ENCODE measurements at places on chromosomes 4 and X. TPM values are rescaled to one million over a fixed set of nuclear protein-coding genes. Genes with fewer than 3 reads are reported as not detected.

GRCh38 chr4:165621983-165622382, 243.2 kb downstream of the CPE start:
- DNase-seq: no peak
- H3K27ac ChIP-seq: no peak overlapping the region
- no peaks in the 10 kb centered on the region for H3K36me3 ChIP-seq
- no peaks in the 10 kb centered on the region for H3K4me1 ChIP-seq
- H3K4me3 ChIP-seq: no peak overlapping the region
- no peaks in the 10 kb centered on the region for H3K27me3 ChIP-seq

DNA sequence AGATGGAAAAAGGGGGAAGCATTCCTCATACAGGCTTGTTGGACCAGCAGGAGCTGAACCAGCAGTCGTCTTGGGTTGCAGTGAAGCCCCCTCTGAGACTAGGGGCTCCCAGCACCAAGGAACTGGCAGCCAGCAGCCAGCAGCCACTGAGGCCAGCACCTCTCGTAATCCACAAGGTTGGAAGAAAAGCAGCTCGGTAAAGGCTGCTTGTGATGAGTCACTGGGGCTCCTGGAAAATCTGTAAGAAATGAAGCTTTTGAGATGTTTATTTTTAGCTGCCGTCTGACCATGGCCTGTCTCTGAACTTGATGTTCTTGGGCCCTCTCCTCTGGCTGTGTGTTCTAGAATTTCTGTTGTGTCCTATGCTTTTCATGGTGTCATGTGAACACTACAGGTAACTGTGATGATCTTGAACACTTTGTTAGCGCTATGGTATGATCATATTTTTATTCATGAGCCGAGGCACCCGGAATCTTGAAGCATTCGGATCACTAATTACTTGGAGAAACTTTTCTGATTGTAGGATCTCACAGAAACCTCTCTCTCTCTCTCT, 18.6 kb downstream of the CLCN4 start:
- H3K27ac ChIP-seq: peak overlapping the region; percentile 16
- no peaks in the 10 kb centered on the region for H3K36me3 ChIP-seq
- H3K27me3 ChIP-seq: no peaks in the 10 kb centered on the region
- H3K4me3 ChIP-seq: no peak overlapping the region
- DNase-seq: peak; percentile 46

GRCh38 chr4:68218044-68218443, 27.4 kb downstream of the TMPRSS11B start:
- H3K4me3 ChIP-seq: no peak overlapping the region
- no peak for DNase-seq
- H3K36me3 ChIP-seq: no peaks in the 10 kb centered on the region

ADGRA3 gene
- 26.2 TPM for polyA plus RNA-seq

- no peak for DNase-seq
- no peaks in the 10 kb centered on the region for H3K4me1 ChIP-seq
- H3K4me3 ChIP-seq: no peak overlapping the region
- no peaks in the 10 kb centered on the region for H3K36me3 ChIP-seq
- no peaks in the 10 kb centered on the region for H3K27me3 ChIP-seq
These were observed 207.7 kb upstream of the SLIT2 start for GRCh38 chr4:20043991-20044390.

DNA sequence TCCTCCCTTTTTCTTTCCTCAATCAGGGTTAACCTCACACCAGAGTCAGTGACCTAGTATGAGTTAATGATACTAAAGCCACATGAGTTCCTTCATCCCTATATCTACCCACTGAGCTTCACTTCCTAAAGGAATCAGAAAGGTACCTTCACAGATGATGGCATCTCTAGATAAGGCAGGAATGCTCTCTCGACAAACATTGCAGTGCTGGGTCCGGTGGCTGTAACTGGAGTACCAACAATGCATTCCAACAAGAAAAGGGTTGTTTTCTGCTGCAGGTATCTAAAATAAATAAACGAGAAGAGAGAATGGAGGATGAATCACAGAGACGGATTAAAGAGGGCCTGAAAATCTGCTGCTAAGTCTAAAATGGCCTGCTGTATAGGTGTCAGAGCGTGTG, 66.7 kb downstream of the DGKK start:
- no peak overlapping the region for H3K27ac ChIP-seq
- no peaks in the 10 kb centered on the region for H3K4me1 ChIP-seq
- H3K27me3 ChIP-seq: no peaks in the 10 kb centered on the region

DIPK2B gene
- polyA plus RNA-seq: 18.7 TPM

Data from ovary (tissue), 10 donors.